Stimulated activated CD8-positive, alpha-beta memory T cell treated with anti-CD3 and anti-CD28 coated beads, Interleukin-4, amount 100 ng/mL, for 48 hours (primary cell): ENCODE measurements at places on chromosomes 3 and 15.

DNA sequence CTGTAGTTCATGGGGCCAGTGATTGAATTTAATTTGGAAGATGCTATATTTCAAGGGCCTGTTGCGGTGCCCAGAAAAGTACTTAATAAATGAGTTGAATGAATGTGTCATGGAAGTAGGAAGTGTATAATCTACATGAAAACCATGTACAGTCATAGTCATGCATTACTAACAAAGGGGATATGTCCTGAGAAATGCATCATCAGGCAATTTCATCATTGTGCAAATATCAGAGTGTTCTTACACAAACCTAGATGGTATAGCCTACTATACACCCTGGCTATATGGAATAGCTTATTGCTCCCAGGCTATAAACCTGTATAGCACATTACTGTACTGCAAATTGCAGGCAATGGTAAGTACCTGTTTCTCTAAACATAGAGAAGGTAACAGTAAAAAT, 10.7 kb upstream of the MYO5C start:
- DNase-seq, result no peak

GRCh38 chr15:93469994-93470393, 381.0 kb upstream of the RGMA start:
- DNase-seq, result no peak

DNA sequence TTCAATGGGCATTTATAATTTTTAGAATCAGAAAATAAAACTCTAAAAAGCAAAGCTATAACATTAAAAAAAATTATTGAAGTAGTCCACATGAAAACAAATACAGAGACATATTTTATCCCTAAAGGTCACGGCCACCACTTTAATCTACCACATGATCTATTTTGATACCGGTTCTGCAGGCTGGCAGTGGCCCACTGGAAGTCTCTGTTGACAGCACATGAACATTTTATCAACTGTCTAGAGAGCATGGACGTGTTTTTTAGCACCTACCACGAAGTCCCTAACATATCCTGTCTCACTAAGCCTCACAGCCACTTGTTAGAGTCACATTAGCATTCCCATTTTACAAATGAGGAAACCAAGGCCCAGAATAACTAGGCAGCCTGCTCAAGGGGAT, 1.8 kb upstream of the CPA3 start:
- DNase-seq, result no peak

GRCh38 chr15:44193651-44194322, 1.3 kb downstream of the FRMD5 start:
- DNase-seq, result no peak

DNA sequence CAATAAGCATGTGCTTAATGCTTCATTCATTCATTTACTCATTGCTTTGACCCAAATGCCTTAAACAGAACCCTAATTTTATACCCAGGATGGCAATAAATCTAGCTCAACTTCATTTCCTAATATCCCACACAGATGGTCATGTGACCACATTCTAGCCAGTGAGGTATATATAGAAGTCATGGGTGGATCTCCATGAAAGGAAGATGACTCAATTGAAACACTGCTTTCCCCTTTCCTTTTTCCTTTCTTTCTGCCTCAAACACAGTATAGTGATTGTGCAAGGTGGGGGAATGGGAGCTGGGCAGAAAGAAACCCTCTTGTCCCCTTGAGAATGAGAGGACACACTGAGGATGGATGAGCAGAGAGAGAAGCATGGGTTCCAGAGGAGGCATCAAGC, 183.5 kb upstream of the PRICKLE2 start:
- no peak for DNase-seq

DNA sequence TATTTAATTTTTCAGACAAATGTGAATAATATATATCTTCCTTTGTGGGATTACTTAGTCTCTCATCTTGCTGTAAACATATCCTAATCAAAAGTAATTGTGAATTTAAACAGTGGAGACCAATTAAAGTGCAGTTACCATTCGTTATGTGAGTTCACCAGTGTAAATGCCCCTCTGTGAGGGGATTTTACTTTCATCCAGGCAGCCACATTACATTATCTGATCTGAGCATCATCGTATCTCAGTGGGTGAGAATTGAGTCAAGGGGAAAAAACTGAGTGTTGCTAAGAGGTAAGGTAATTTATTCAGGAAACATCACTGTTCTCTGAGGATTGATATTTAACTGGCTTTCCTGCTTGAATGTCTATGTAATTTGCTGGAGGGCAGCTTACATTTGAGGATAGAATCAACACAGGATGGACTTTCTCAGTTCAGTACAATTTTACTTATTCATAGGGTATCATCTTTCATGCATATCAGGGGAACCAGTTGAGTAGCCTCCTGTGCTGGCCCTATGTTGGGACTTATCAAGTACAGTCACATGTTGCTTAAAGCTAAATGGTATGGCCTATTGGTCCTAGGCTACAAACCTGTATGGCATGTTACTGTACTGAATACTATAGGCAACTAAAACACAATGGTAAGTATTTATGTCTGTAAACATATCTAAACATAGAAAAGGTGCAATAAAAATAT, 219.7 kb downstream of the CD47 start:
- DNase-seq, result no peak

DNA sequence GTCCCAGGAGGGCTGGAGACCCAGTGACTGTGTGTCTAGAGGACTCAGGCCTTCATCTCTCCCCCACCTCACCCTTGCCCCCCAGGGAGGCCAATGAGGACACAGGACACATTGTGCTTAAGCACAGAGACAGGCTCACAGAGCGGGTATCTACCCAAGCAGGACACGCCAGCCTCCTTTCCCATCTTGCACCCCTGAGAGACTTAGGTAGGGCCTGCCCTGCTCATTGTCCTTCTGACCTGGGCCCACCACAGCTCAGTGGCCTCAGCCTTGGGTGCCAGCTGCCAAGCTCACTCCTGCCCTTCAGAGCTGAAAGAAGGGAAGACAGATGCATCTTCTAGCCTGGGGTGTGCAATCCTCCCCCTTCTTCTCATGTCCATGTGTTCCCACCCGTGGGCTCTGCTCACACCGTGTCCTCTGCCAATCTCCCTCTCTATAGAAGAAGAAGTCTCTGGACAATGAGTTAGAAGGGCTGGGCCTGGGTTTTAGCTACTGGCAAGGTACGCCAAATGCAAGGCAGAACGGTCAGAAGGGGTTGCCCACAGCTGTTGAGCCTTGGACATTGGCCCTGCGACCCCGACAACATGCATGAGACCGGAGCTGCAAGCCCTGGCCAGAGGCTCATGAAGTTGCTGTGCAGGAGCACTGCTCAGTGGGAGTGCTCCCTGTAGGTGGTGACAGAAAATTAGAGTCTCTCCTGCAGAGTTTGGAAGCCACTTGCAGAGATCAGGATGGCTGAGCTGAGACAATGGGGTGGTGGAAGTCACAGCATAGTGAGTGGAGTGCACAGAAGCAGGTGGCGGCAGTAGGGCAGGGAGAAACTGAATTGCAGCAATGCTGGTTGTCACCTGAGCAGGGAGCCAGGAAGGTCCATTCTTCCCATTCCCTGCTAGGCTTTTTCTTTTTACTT, 32.8 kb downstream of the ACSBG1 start:
- DNase-seq, result no peak

DNA sequence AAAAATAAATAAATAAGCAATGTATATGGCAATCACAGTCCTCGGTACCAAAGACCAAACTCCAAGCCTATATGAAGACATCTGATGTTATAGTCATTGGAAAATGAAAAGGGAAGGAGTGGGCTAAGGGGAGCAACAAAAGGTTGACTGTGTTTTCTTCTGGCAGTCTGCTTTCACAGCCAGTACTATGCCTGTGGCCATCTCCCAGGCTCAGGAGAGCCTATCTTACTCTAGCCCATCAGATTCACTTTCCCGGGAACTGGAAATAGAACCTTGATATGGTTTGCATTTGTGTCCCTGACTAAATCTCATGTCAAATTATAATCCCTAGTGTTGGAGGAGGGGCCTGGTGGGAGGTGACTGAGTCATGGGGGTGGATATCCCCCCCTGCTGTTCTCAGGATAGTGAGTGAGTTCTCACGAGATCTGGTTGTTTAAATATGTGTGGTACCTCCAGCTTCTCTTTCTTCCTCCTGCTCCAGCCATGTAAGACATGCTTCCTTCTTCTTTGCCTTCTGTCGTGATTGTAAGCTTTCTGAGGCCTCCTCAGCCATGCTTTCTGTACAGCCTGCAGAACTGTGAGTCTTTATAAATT, 105.3 kb downstream of the PLCH1 start:
- no peak for DNase-seq

GRCh38 chr3:89619263-89619662, 511.8 kb downstream of the EPHA3 start:
- no peak for DNase-seq

DNA sequence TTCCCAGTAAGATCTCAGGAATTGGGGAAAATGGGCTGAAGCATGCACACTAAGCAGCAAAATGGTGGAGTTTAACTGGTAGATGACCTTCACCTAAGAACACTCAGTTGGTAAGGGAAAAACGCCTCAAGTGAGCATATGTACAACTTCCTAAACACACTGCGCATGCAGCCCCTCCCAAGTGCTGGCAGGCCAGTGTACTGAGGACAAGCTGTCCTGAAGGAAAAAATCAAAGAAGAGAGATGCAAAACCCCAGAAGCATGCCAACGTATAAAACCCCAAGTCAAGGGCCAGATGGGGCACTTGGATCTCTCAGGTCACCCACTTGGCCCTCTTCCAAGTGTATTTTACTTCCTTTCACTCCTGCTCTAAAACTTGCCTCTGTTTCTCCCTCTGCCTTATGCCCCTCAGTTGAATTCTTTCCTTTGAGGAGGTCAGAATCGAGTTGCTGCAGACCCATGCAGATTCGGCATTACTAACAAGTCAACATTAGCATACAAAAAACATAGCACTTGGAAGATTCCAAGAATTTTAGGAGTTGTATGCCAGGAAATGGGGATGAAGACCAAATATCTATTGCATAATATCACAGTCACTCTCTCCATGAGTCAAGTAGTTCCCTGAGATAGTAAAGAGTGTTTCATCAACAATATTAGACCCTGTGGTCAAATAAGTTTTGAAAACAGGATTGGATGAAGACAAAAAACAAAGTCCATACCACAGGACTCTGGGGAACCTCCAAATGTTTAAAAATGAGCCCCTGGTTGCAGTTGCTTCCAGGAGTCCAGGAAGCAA, 10.8 kb upstream of the FYCO1 start:
- DNase-seq, result no peak

- DNase-seq, result no peak
These were observed 388.0 kb upstream of the WNT5A start for GRCh38 chr3:55875113-55875512.

- no peak for DNase-seq
These were observed 42.3 kb downstream of the EFHB start for GRCh38 chr3:19891740-19892139.

- no peak for DNase-seq
These were observed 15.2 kb upstream of the ICE2 start for GRCh38 chr15:60494108-60494507.

DNA sequence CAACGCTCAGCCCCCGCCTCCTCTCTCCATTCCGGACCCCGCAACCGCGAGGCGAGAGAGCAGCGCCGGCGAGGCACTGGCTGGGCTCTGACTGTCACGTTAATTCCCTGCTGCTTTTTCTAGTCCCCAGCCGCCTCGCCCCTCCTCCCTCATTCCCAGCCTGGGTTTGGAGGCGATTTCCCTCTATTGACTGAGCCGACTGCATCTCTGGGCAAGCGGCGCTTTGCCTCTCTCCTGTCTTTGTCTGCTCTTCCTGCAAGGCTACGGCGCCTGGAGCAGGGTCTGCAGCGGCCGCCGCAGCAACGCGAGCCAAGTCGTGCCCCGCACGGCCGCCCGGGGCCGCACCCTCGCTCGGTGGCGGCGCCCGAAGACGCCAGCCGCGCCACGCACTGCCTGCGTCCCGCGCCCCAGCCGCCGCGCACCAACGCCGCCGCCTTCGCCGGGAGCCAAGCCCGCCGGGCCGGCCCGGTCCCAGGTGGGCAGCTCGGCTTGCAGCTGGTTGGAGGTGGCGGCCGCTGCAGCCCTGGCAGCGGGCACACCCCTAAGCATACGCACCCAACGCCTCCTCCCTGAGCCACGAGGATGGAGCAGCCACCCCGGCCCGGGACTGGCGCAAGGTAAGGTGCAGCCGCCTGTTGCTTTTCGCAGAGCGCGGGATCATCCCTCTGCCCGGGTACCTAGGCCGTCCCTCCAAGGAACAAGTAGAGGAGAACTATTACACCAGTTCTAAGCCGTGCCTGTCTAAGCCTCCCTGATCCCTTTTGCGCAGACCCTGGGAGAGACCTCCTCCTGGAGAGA, at the start of gene LRRC3B:
LRRC3B (plus strand) TSS at position 152 of the 798 bp plus-strand sequence. CDS start 86,901 bp downstream, outside the sequence.
- no peak for DNase-seq
